Cardiac muscle cell (in vitro differentiated cells and primary cell): ENCODE measurements at places on chromosomes 6 and 20.

DNA sequence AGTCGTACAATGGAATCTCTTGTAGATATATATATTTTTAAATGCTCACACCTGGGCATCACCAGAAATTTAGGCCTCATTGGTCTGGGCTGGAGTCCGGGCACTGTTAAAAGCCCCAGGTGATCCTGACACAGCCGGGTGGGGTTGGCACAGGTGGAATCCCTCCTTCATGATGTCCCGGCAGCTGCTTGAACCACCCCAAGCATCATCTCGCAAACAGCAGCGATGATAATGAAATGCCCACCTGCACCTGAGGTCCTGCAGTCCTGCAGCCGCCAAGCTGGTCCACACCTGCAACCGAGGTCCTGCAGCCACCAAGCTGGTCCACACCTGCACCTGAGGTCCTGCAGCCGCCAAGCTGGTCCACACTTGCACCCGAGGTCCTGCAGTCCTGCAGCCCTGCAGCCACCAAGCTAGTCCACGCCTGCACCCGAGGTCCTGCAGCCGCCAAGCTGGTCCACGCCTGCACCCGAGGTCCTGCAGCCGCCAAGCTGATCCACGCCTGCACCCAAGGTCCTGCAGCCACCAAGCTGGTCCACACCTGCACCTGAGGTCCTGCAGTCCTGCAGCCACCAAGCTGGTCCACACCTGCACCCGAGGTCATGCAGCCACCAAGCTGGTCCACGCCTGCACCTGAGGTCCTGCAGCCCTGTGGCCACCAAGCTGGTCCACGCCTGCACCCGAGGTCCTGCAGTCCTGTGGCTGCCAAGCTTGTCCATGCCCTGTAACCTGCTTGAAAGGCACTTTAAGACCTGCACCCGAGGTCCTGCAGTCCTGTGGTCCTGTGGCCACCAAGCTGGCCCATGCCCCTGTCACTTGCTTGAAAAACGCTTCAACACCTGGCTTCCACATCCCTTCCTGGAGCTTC is 261.2 kb downstream of the DLL1 start:
- no peak for DNase-seq

DNA sequence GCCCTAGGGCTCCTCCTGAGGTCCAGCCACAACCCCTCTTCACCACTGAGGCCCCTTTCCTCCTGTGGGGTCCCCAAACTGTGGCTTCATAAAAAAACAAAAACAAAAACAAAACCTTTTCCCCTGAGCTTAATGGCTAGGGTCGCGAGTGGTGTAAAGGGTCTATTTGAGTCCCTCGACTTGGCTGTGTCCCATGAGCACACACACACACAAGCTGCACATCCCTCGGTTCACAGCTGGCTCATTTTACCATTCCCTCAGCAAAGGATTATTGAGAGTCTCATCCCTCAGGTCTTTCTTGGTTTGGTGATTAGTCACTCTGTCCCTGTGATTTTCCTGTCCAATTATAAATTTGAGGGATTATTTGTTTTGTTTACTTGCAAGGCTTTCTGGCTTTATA is 206.1 kb upstream of the SASH1 start:
- DNase-seq, result no peak

- DNase-seq, result no peak
Measured at GRCh38 chr6:6393069-6393529, 72.6 kb upstream of the F13A1 start.

GRCh38 chr20:50288128-50288623 is 97.5 kb downstream of the CEBPB start:
- no peak for DNase-seq

DNA sequence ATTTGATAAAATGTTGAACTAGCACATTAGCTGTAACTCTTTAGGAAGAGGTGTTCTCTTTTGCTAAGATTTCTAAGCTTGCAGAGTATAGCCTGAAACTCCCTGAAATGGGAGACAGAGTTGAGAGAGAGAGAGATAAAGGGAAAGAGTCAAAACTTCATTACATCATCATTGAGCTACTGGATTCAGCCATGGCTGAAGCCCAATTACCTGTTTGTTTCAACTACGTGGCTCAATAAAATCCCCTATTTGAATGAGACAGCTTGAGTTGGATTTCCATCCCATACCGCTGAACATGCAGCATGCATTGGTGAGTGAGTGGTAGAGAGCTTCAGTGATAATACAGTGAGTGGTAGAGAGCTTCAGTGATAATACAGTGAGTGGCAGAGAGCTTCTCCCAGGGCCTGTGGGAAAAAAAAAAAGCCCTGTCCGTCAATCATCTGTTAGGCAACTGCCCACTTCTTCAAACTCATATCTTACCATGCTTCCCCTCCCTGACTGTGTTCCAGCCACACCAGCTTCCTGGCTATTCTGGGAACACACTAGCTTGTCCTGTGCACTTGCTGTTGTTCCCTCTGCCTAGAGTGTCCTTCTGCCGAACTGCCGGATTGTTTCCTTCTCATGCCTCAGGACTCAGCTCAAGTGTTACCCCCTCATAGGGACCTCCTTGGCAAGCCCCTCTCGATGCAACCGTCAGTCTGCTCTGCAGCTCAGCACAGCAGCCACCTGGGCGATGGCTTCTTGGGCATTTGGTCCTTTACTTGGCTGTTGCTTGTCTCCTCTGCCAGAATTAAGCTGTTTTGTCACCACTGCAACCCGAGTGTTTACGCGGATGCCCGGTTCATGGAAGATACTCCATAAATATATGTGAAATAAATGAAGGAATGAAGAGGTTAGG is 91.3 kb upstream of the EYA2 start:
- no peak for DNase-seq

- peak; percentile 95 for DNase-seq
Measured at GRCh38 chr6:26223650-26224546, 136.7 kb downstream of the HFE start.

DNA sequence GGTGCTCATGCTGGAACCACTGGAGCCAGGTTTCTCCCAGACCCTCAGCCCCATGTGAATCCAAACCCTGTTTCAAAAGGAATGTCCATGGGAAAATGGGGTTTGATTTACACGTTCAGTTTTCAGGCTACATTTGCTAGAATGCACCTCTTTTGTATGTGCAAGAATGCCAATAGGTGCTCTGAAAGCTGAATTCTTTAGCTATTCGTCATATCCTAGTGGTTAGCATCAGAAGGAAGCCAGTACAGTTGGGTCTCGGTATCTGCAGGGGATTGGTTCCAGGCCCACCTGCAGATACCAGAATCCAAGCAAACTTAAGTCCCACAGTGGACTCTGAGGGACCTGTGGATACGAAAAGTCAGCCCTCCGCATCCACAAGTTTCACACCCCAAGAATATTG is 93.4 kb downstream of the UST start:
- no peak for DNase-seq

DNA sequence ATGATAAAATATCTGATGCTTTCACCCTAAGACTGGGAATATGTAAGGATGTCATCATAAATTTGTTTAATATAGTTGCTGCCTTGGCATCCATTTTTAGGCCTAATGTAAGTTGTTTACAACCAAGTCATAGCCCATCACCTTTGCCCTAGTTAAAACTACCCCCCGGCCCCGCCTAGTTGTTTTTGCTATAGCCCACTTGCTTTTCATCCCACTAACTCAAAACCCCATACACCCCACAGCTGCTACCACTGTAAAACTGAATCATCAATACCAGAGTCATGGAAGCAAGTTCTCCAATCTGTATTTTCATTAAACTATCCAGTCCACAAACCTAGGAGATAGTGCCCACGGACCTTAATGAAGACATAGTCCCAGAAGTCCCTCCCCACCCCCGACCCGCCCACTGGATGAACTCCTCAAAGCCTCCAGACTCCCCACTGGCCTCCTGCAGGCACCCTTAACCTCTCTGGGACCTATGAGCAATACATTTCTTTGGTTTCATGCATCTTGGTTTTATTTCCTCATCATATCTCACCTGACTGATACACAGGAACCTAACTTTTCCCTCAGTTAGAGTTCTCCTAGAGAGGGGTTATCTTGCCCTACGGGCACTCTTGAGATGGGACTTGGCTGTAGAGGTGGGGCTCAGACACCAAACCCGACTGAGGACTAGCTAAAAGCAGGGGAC is 12.5 kb upstream of the ZDHHC14 start:
- no peak for DNase-seq

DNA sequence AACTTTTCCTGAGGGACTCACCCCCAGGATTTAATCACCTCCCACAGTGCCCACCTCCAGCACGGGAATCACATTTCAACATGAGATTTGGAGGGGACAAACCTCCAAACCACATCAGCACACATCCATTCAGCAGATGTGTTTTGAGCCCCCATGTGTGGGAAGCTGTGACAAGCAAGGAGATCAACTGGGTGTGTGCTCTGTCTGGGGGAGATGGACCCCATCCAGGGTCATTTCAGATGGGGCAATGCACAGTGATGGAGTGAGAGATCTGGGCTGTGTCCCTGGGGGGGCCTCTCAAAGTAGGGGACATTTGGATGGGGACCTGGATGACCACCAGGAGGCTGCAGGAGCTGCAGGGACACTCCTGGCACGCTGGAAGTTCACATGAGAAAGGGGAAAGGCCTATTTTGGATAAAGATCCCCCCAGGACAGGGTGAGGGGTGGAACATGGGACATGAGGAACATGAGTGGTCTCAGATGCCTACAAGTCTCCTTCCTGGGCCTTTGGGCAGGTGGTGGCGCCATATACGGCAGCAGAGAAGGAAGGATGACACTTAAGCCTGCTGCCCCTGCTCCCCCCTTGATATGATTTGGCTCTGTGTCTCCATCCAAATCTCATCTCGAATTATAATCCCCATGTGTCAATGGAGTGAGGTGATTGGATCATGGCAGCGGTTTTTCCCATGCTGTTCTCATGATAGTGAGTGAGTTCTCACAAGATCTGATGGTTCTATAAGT is 49.6 kb downstream of the SLC2A10 start:
- DNase-seq, result no peak

- no peak for DNase-seq
Measured at GRCh38 chr6:48290595-48290994, 179.6 kb upstream of the PTCHD4 start.

- peak; percentile 42 for DNase-seq
Measured at GRCh38 chr6:148497257-148497656, 154.6 kb downstream of the SASH1 start.

GRCh38 chr6:141321493-141322347 is 811.0 kb upstream of the GJE1 start:
- peak; percentile 28 for DNase-seq

DNA sequence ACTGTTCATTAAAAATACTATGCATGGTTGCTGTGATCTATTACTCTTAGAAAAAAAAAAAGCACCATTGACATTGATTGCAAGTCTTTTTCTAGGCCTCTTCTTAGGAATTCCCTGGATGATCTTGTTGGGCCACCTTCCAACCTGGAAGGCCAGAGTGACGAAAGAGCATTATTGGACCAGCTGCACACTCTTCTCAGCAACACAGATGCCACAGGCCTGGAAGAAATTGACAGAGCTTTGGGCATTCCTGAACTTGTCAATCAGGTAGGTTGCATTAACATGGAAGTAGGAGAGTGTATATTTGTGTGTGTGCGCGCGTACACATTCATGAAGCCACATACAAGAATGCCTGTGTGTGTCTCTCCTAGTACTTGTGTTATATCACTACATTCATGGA is 140.4 kb downstream of the NCOA3 start:
- no peak for DNase-seq

DNA sequence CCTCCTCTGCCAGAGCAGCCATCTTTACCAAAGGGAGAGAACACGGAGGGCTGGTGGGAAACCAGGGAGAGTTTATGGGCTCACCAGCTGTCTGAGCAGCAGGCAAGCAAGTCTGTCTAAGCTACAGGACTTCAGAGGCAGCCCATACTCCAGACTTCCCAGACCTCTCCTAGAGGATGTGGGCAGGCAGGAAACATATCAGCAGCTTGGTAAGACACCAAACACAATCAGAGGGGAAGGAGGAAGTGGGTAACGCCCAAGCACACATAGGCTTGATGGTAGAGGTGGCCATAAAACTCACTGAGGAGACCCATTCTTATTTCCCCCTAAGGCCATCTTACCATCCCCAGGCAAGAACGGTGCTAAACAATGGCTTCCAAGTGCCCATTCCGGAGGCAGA is 143.1 kb upstream of the ARID1B start:
- no peak for DNase-seq

- DNase-seq, result no peak
Measured at GRCh38 chr6:169165561-169166300, 87.9 kb downstream of the THBS2 start.

DNA sequence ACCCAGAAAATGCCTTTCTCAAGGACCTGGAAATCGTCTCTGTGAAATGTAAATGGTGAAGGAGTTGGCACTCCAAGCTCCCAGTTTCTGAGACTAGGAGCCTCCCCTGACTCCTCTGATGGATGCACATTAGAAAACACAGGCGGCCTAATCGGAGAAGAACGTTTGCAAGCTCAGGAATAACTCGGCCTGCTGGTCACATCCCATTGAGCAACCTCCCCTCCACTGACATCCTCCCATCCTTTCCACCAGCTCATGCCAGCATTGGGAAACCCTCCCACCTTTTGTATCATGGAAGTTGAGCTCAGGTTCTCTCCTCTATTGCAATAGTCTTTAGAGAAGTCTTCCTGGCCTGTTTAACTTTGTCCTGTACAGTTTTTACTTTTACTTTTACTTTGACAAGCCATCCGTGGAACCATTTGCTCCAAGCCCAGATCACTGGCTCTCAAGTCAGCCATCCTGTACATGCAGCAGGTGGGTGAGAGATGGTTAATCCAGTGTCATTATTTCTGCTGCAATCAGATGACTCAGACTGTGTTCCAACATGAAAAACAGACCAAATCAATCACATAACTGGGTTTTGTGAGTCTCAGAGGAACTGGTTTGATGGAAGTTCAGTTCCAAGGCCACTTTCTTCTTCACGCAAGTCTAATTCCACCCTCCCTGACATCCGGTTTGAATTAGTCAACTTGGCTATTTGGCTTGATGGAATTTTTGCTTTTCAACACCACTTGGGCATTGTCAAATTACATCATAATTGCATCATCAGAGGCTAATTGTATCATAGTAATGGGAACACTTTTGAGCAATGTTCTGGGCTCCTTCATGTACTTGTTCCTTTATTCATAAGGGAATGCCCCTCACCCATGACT is 619.4 kb upstream of the CDH4 start:
- DNase-seq, result no peak

GRCh38 chr6:75283907-75284631 is 523 bp downstream of the TMEM30A start:
- DNase-seq, result peak; percentile 30

DNA sequence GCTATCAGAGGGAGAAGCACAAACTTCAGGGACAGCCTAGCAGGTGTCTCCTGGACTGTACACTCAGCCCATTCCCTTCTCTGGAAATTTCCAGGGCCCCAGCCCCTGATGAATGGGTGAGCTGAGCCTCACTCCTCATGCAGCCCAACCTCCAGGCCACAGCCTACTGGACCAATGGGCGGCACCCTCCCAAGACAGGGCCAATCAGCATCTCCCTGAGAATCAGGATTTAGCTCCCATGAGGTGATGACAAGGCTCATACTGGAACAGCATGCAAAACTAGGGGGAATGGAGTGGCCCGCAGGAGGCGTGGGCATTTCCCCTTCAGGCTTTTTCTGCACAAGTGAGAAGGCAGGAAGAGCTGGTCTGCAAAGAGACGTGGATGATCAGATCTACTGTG is 29.0 kb downstream of the NFATC2 start:
- DNase-seq, result no peak
